ENCODE measurements at places on chromosomes 7 and 10. TPM values are rescaled to one million over a fixed set of nuclear protein-coding genes. Genes with fewer than 3 reads are reported as not detected.

The UBN2 gene
- 14.2 TPM for polyA plus RNA-seq

The ZNF25 gene
- 7.0 TPM for polyA plus RNA-seq

The ARMH3 gene
- polyA plus RNA-seq = 19.3 TPM

The EGFR gene
- 22.9 TPM for polyA plus RNA-seq

The WDR37 gene
- 14.2 TPM for polyA plus RNA-seq

The FRA10AC1 gene
- 25.8 TPM for polyA plus RNA-seq

The KCP gene
- 1.3 TPM for polyA plus RNA-seq

The MGAM2 gene
- polyA plus RNA-seq = 53.8 TPM

The WNT16 gene
- polyA plus RNA-seq = 0.43 TPM

The NPS gene
- not detected for polyA plus RNA-seq

The ZNF727 gene
- polyA plus RNA-seq = 0.34 TPM

The AOC1 gene
- 206 TPM for polyA plus RNA-seq

The TCAF2 gene
- polyA plus RNA-seq = 0.99 TPM

The R3HCC1L gene
- 18.2 TPM for polyA plus RNA-seq
